ENCODE measurements at places on chromosomes 6 and 20.

GRCh38 chr6:13917141-13917540, 7.6 kb upstream of the RNF182 start:
- no peak for DNase-seq

- DNase-seq, result no peak
Observed at GRCh38 chr6:24060982-24061754, 64.8 kb upstream of the NRSN1 start.

GRCh38 chr6:124147621-124148020, 344.0 kb downstream of the NKAIN2 start:
- DNase-seq, result no peak

DNA sequence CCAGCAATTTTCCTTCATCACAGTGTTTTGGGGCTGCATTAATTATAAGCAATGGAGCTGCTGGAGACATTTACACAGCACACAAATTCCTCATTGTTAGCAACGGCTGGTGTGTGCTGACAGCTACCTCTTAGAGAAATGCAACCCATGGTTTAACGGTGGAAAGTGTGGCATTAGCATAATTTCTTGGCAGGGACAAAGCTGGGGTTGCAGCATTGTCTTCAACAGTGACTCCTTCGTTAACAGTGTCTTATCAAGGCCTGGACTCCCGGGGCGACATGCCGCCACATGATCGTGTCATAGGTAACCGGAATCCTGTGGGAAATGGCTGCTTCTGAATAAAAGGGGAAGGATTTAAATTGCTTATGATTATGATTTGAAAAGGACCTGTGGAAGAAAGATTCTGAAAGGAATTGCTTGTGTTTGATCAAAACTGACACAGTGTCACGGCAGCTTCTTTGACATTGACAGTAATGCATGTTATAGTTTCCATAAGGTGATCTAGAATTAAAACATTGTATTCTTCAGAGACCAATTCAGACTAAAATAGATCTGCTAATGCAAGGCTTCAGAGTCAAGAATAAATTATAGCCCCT, 128.0 kb downstream of the UST start:
- DNase-seq, result no peak

DNA sequence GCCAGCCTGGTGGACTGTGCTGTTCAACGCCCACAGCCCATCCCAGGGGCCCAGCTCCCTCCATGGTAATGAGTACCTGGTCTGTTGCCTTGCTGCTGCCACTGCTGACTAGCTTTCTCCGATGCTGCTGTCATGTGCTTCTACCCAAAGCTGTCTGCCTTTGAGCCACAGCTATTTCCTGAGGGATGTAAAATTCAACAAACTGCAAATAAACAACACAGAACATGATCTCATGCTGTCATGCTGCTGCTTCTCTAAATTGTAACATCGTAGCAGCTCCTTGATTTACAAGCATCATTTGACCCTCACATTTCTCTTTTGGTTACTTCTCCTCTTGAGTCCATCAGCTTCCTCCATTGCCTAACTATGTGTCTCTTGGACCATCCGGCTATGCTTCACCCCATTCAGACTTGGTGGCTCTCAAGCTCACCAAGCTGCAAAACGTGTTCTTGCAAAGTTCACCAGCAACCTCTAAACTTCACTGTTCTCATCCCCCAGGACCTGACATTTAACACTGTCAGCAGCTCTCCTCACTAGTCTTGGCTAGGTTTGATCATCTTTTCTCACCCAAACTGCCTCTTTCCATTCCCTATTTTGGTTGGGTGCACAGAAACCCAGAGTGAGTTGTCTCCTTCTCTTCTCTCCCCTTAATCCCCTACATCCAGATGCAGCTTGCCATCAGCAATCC, 54.6 kb downstream of the FYN start:
- DNase-seq, result no peak

DNA sequence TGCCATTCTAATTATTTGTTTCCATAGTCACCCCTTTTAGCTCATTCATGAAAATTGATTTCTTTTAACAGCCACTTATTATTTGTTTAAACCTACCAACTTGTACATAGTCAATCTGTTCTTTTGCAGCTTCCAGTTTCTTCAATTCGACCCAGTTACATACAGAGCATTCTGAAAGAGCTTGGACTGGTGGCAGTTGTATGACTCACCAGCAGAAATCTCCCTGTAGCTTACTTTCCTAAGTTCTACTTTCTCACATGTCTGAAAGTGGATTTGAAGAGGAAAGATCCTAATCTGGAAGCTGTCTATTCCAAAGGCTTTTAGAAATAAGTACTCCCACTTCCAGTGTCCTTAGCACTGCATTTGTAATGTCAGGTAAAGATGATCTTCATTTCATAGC, 447.9 kb downstream of the HTR1B start:
- no peak for DNase-seq

GRCh38 chr20:39823224-39823623, 861.1 kb downstream of the DHX35 start:
- DNase-seq, result no peak

DNA sequence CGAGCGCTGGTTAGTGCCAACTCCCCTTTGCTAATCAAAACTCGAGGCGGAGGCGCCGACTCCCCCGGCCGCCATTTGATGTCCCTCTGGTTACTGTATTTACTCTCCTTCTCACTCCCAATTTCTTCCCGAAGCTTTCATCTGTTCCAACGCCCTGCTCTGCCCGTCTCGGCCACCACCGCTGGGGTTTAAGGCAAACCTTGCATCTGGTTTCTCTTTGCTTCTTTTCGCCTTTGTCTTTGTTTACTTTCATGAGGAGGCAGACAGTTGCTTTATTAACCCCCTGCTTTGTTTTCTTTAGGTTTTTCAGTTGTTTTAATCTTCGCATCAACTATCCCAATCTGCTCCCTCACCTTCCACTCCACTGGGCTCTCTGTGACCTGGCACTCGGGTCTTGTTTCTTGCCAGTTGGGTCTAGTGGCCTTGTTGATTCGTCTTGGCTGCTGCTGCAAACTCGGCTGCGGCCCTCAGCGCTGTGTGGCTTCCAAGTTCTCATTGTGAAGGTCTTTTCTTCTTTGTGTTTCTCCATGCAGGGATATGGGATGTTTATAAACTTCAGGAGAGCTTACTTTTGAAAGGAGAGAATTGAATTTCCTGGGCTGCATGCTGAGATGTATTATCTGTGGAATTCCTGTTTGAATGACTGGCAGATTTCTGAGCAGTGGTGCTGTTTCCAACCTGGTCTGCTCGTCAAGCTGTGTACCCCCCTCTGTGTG, 155.1 kb downstream of the CDC5L start:
- DNase-seq, result no peak

- no peak for DNase-seq
Observed at GRCh38 chr6:71028877-71029252, 72.0 kb upstream of the B3GAT2 start.

GRCh38 chr20:47274401-47275108, 81.9 kb downstream of the ZMYND8 start:
- DNase-seq, result no peak

GRCh38 chr20:43461894-43462659, 4.4 kb downstream of the SRSF6 start:
- DNase-seq, result no peak

- no peak for DNase-seq
Observed at GRCh38 chr20:53362736-53363135, 230.9 kb downstream of the ZNF217 start.

Measured in activated CD4-positive, alpha-beta T cell treated with anti-CD3 and anti-CD28 coated beads, Interleukin-2, amount 50 U/mL, for 4 hours (primary cell).